ENCODE measurements at places on chromosomes 3 and 15.

DNA sequence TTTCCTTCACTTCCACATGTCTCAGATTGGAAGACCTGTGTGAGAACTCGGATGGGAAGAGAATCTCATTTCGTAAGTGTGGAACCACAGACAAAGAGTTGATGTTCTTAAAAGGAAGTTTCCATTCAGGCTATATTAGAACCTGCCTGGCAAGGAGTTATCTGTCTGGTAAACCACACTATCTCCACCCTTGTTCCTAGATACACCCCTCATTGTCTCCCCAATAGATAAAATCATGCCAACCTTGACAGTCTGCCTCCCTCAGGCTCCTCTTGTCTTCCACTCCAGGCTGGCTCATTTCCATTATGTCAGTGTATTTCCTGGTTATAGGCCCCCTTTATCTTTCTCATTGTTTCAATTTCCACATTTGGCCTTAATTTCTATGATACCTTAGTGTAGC, 89.2 kb downstream of the TMEM108 start:
- DNase-seq: no peak

DNA sequence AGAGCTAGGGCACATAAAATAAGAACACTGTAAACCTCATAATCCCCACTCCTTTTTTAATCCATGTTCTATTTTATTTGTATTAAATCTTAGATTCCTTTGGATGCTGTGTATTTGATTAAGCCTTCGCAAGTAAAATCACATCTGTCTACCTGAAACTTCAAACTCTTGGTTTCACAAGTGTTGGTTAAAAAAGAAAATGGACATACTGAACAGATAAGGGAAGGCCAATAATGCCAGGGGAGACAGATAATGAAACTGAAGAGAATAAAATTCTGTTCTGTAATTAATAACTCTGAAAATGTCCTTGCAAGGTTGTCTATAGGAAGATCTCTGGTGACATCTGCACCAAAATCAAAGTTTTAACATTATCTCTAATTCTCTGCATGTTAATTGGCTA, 114.2 kb downstream of the ULK4 start:
- no peak for DNase-seq

GRCh38 chr3:158696618-158697017, 24.2 kb upstream of the LXN start:
- DNase-seq: no peak

DNA sequence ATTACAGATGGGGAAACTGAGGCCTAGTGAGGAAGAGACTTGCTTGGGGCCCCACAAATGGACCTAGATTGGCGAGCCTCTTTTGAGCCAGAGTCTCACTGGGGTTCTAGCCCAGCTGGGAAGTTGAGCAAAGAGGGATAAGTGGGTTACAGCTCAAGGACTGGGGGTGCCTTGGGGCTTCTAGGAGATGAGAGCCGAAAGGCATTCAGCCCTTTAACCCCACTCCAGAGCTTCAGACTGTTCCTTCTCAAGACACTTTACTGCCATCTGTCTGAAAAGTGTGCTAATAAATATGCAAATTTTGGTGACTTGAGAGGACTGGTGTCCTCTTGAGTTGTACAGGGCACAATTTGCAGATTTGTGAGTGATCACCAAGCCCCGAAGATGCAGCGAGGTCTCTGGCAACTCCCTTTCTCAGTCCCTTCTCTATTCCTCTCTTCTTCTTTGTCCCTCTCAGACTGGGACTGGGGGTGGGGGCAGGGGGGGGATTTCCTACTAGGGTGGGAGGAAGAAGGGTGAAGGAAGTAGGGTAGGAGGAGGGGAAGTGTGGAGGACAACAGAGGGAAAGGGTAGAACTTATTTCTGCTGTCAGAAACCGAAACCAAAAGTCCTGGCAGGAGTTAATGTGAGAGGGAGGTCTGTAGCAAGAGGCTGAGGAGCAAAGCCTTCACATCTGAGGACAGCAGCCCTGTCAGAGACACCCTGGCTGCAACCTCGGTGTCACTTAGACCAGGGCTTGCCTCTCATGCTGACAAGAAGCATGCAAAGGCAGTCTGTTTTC, 16.2 kb upstream of the ANKDD1A start:
- DNase-seq: peak; percentile 85

- no peak for DNase-seq
Observed at GRCh38 chr3:98735761-98736269, 27.3 kb upstream of the ST3GAL6 start.
